ENCODE measurements at places on chromosomes 5 and 9. TPM values are rescaled to one million over a fixed set of nuclear protein-coding genes. Genes with fewer than 3 reads are reported as not detected.

CCL21 gene
- total RNA-seq, result not detected

SPINK4 gene
- total RNA-seq, result not detected

SLC25A2 gene
- total RNA-seq, result not detected

CDX1 gene
- total RNA-seq, result not detected

LHX2 gene
- 5.5 TPM for total RNA-seq

TDRD7 gene
- 8.4 TPM for total RNA-seq

DNA sequence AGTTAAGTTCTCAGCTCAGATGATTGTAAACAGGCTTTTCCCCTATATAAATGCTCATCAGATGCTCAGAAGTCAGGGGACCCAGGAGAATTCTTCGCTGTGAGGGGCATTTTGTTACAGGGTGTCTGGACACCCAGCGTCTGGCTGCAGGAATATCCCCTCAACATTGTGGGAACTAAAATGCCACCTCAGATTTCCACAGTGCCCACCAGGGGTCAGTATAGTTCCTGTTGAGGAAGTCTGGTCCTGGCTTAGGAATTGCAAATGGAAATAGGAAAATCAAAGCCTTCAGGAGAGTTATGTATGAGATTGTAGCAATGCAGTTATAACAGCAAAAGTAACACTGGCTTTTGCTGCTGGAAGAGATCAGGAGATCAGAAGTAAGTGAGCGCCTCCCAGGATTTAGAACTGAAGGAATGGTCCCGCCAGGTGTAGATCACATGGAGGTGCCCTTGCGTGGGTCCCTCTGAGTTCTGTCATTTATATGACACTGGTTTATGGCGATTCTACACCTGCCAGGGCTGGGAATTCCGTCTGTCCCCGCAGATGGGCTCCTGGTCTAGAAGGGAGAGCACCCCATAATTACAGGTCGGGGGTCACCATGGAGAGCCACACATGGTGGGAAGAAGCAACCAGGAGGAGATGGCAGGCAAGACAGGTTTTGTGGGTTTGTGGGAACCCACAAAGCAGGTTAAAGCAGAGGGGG is 47.1 kb upstream of the CTSL start:
- DNase-seq, result peak; percentile 79

- DNase-seq, result peak; percentile 86
Measured at GRCh38 chr9:90433398-90433941, 209.2 kb downstream of the DIRAS2 start.

- DNase-seq, result peak; percentile 50
Measured at GRCh38 chr5:115831163-115831768, 10.1 kb downstream of the ATG12 start.

DNA sequence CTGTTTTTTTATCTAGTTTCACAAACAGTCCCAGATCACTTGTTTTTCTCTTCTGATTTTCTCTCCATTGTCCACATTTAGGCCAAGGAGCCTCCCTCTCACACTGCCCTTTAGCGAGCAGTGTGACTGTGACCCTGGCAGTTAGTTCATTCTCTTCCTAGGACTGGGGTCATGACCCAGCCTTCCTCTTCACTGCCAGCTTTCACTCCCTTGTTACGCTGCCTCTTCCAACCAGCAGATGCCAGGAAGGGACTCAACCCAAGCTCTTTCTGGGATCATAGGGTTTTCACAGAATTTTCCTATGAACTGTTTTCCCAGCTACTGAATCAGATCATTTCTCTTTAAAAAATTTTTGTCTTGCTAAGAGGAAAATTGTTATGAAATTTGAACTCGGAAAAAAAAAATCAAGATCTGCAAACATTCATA is 70.9 kb downstream of the LMNB1 start:
- DNase-seq, result no peak
